MG63 (cell line): ENCODE measurements at places on chromosomes 7 and 10. TPM values are rescaled to one million over a fixed set of nuclear protein-coding genes. Genes with fewer than 3 reads are reported as not detected.

BEND7 gene
- total RNA-seq, result 3.6 and 4.5 TPM in 2 replicates

DNA sequence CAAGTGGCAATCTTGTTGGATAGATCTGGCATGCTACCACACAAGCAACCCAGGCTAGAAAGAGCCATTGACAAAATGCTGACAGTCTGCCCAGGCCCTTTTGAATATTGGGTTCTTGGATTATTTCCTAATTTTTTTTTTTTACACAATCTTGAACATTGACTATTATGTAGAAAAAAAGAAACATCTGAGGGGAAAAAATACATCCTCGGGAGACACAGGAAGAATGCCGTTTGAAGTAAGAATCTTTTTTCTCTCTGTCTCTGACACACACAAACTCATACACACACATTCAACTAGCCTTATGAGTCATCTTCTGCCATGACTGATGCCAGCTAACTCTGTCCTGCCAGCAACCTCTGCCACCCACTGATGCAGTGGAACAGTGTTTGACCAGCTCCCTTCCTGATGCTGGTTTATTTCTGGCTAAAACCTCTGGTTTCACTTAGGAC lies 47.2 kb downstream of the SORBS1 start:
- DNase-seq, result peak; percentile 77

- peak; percentile 16 for DNase-seq
Measured at GRCh38 chr10:38027986-38028385, 17.5 kb downstream of the ZNF33A start.

NEUROD6 gene
- not detected in 2 replicates for total RNA-seq

DNA sequence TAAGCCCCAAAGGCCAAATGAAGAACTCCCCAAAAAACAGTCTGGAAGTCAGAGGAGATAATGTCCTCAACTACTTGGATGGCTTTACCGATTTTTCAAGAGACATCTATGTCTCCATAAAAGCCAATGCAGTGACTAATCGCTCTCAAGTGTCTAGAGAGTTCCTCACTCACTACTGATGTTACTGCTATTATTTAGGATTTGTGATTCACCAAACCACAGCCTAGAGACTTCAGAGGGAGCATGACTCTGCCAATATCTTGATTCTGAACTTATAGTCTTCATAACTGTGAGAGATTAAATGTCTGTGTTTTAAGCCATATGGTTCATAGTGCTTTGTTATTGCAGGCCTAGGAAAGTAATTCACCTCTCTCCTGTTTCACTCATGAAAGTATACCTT lies 160.2 kb downstream of the IPMK start:
- DNase-seq, result peak; percentile 14

- no peak for DNase-seq
Measured at GRCh38 chr7:128030654-128031611, at the start of gene LRRC4. Gene LRRC4 (minus strand): TSS chr7:128031437. CDS start chr7:128030640, 797 bp downstream.

GRCh38 chr10:133528845-133529575 lies 1.8 kb downstream of the CYP2E1 start:
- no peak for DNase-seq

IGFBP1 gene
- not detected in 2 replicates for total RNA-seq
